ENCODE measurements at places on chromosomes 4 and X. TPM values are rescaled to one million over a fixed set of nuclear protein-coding genes. Genes with fewer than 3 reads are reported as not detected.

The PKD2 gene
- polyA plus RNA-seq: 17.0 TPM

The ERVMER34-1 gene
- 0.14 TPM for polyA plus RNA-seq

The ARX gene
- 9.6 TPM for polyA plus RNA-seq

The POU3F4 gene
- not detected for polyA plus RNA-seq

The PLS3 gene
- 25.7 TPM for polyA plus RNA-seq

The BTC gene
- polyA plus RNA-seq: 1.6 TPM

The SYP gene
- polyA plus RNA-seq: 41.7 TPM

The FRMPD4 gene
- polyA plus RNA-seq: 0.23 TPM

The HERC3 gene
- 2.7 TPM for polyA plus RNA-seq

The FHDC1 gene
- polyA plus RNA-seq: 0.68 TPM

The BTK gene
- polyA plus RNA-seq: 1.7 TPM

The FHIP1A gene
- 2.2 TPM for polyA plus RNA-seq

Measured in pancreas (tissue), 10 donors.